Gastrocnemius medialis (tissue), 4 donors: ENCODE measurements at places on chromosomes 5 and 9.

- DNase-seq, result no peak
These were observed 267.5 kb downstream of the EBF1 start for GRCh38 chr5:158832096-158832685.

DNA sequence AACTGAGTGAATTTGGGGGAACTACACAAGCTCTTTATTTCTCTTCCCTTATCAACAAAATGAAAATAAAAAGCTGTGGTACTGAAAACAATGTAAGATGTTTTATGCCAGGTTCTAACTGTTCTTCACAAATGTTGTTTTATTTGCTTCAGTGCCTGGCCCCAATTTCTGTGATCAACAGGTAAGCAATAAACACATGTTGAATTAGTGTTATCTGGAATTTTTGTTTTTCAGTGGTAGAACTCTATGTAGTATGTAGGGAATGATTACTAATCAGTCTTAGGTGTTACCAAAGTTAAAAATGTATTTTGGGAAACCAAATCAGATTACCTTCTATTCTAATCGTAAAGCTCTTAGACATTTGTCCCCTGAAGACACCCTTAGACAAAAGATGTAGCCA is 7.5 kb upstream of the DPYSL3 start:
- DNase-seq, result no peak

DNA sequence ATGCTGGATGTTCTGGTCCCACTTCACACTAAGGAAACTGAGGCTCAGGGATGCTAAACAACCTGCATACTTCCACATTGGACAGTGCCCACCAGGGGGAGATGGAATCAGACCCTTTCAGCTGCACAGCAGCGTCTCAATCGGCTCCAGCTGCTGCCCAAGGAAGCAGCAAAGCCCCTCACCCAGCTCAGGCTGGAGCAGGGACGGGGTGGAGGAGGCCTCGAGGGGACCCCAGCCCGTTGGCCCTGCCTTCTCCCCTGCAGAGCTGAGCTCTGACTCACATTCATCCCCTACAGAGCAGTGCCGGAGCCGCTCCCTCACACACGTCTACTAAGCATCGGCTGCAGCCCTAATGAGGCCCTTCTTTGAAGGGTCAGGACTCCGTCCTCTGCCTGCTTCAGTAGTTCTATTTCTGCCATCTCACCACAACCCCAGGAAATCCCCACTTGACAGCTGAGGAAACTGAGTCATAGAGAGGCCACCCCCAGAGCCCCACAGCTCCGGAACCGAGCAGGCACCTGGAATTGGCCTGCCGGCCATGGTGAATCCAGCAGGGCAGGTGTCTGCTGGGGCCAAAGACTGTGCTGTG is 21.5 kb upstream of the SUSD3 start:
- DNase-seq, result no peak

DNA sequence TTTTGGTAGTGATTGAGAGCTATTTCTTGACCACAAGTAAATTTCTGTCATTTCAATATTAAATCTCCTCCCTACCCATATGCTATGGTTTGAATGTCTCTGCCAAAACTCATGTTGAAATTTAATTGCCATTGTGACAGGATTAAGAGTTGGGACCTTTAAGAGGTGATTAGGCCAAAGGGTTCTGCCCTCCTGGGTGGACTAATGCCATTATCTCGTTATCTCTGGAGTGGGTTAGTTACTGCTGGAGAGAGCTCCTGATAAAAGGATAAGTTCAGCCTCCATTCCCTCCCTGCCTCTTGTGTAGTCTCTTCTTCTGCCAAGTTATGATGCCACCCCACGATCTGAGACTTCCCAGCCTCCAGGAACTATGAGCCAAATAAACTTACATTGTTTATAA is 3.6 kb upstream of the DRD1 start:
- no peak for DNase-seq

GRCh38 chr5:139676951-139677735 is 29.0 kb downstream of the CXXC5 start:
- DNase-seq, result no peak

DNA sequence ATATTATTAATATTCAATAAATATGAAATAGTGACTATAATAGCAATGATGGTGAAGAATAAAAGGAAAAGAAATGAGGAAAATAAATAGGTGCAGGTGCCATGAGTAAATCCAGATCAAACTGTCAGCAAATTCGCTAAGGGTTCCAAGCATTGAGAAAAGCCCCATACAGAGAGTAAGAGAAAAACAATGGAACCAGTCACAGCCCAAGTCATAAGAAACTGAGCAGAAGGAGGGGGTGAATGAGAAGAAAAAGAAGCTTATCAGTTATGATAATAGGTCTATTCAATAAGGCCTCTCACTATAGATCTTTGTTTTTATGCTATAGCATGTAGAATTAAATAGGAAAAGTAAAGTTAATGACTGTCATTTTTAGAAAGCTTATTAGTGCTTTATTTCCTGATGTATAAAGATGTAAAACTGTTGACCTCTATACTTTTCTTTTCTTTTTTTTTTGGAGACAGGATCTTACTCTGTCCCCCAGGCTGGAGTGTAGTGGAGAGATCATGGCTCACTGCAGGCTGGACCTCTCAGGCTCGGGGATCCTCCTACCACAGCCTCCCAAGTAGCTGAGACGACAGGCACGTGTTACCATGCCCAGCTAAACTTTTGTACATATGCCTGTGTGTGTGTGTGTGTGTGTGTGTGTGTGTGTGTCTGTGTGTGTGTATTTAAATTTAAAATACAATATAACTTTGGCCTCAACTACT is 72.4 kb downstream of the FYB1 start:
- DNase-seq, result no peak

DNA sequence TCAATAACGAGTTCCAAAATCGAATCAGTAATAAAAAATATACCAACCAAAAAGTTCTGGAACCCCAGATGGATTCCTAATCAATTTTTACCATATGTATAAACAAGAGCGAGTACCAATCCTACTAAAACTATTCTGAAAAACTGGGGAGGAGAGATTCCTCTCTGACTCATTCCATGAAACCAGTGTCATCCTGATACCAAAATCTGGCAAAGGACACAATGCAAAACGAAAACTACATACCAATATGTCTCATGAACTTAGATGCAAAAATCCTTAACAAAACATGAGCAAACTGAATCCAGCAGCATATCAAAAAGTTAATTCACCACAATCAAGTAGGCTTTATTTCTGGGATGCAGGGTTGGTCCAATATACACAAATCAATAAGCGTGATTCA is 30.5 kb upstream of the MACIR start:
- DNase-seq, result no peak

DNA sequence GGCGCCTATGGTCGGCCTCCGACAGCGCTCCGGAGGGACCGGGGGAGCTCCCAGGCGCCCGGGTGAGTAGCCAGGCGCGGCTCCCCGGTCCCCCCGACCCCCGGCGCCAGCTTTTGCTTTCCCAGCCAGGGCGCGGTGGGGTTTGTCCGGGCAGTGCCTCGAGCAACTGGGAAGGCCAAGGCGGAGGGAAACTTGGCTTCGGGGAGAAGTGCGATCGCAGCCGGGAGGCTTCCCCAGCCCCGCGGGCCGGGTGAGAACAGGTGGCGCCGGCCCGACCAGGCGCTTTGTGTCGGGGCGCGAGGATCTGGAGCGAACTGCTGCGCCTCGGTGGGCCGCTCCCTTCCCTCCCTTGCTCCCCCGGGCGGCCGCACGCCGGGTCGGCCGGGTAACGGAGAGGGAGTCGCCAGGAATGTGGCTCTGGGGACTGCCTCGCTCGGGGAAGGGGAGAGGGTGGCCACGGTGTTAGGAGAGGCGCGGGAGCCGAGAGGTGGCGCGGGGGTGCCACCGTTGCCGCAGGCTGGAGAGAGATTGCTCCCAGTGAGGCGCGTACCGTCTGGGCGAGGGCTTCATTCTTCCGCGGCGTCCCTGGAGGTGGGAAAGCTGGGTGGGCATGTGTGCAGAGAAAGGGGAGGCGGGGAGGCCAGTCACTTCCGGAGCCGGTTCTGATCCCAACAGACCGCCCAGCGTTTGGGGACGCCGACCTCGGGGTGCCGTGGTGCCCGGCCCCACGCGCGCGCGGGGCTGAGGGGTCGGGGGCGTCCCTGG is 561 bp downstream of the DAPK1 start:
- no peak for DNase-seq

DNA sequence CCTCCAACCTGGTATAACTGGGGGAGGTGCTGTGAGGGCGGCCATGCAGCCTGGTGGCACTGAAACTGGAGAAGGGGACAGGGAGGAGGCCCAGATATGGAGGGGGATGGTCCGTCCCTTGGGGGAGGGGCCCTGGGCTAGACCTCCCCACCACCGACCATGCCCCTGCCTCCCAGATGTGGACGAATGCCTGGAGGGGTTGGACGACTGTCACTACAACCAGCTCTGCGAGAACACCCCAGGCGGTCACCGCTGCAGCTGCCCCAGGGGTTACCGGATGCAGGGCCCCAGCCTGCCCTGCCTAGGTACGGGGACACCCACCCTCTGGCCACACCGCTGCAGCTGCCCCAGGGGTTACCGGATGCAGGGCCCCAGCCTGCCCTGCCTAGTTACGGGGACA is 15.4 kb upstream of the ASS1 start:
- DNase-seq, result no peak

DNA sequence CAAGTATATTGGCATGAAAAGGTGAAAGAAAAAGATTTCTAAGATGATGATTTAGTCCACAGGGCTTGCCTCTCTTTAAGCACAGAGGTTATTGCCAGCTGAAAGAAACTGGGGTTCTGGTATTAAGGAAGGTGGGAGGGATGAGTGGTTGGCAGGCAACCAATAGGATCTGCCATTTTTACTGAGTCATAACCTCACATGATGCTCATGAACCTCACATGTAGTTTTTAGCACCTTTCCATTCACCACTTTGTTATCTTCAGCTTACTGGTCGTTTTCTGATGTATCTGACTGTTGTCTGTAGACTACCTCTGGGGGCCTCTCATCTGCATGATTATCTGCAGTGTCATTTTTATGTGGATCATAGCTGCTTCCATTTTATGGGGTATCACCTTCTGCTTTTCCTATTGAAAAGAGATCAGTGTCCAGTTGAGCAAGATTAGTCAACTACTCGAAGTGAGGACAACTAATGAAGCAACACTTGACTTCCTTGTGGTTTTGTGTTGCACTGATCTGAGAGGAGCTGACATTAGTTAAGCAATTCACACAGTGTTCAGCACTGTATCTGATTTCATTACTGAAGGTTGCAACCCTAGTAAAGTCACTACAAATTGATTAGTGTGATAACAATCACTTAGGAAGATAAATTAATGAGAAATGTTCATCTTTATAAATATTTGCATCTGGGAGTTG is 186.3 kb downstream of the SGCD start:
- DNase-seq, result peak; percentile 36

GRCh38 chr9:124286292-124286931 is 28.7 kb downstream of the NEK6 start:
- no peak for DNase-seq

DNA sequence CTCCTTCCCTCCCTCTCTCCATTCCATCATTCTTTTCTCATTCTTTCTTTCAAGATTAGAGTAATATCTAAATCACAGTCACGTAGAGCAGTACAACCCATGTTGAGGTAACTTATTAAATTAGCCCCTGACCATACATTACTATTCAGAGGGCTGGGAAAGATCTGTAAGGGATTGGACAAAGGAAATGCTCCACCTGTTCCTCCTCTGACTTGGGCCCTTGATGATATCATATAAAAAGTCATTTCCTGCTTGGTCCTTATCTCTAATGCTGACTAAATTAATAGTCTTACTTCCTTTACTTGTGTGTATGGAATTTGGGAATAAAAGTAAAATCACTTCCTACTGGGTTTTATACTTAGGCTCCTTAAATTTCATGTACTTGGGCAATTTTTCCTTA is 40.8 kb downstream of the SNX18 start:
- no peak for DNase-seq

- DNase-seq, result no peak
These were observed 66.8 kb downstream of the MAMDC2 start for GRCh38 chr9:70110194-70111041.
